Immature natural killer cell (primary cell): ENCODE measurements at places on chromosomes 16 and 17. TPM values are rescaled to one million over a fixed set of nuclear protein-coding genes. Genes with fewer than 3 reads are reported as not detected.

Gene SMPD3
- polyA plus RNA-seq, result 7.5 TPM

DNA sequence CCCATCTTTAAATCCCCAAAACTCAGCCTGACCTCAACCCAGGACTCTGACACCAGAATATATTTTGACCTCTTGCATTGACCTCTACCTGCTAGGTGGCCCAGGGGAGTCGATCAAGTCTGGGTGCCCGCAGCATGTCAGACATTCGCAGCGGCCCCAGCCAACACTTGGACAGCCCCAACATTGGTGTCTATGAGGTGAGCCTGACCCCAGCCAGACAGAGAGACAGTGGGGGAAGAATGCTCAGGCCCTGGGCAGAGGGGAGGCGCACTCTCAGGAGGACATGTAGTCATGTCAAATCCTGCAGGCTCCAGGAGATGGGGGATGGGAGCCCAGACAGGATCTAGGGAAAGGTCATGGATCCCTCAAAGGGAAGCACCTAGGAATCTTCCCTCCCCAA, 5.4 kb downstream of the GUCY2D start:
- no peak for DNase-seq

DNA sequence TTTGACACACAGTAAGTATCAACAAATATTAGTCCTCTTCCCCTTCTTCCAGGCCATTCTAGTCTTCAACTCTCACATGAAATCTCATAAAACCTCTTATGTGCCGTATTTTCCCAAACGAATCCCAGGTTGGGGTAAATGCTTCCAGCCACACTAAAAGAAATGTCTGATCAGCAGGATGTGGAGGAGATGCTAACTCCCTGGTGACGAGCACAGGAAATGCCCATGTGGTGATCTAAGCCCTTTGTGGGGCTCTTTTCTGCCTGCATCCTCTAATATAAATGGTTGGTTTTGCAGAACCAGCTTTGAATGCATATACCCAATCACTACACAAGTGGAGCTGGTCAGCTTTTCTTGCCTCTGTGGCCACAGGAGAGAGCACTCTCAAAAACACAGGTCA, 498.2 kb upstream of the ERCC4 start:
- DNase-seq, result no peak

Gene SLC47A1
- polyA plus RNA-seq, result 0.14 TPM

GRCh38 chr16:87778476-87778829, 12.7 kb upstream of the KLHDC4 start:
- DNase-seq, result no peak

GRCh38 chr17:43068570-43069367, 43.7 kb downstream of the RND2 start:
- no peak for DNase-seq

GRCh38 chr17:42202696-42203095, 8.4 kb upstream of the GHDC start:
- DNase-seq, result no peak

- DNase-seq, result no peak
Observed at GRCh38 chr17:57009737-57010445, 32.0 kb downstream of the SCPEP1 start.
